ENCODE measurements at places on chromosomes 11 and 22.

DNA sequence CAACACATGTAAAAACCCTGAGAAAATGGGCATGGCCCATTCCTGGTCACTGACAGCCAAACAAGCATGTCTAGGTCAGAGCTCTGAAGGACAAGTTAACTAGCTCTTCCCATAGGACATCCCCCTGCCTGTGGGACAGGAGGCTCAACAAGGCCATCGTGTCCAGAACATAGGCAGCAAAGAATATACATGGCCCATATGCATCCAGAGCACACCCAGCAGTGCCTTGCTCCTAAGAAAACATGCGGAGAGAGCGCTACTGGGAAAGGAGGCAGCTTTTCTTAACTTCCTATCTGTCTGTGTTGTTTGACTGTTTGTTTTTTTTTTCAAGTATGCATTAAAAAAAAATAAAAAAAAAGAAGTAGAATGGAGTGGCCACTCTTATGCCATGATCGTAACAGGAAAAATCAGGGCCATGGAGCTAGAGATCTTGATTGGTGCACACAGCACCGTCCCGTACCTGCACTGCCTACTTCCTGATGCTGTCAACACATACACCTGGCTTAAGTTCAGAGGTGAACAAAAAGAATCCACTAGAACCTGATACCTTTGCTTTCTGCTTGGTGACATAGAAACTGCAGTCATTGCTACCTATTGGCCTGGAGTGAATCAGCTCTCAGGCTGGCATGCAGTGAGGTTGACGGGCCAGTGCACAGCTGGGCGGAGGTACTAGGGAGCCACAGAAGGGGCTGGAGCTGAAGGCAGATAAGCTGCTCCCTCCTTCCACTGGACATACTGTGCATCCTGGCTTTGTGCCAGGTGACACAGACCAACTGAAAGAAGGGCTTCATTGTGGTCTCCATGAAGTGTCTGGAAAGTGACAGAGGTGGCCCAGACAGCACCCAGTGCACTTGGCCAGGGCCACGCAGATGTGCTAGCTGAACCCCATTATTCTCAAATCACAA is 11.9 kb downstream of the UFD1 start:
- DNase-seq = no peak

GRCh38 chr11:360326-361280 is 8.7 kb upstream of the B4GALNT4 start:
- DNase-seq = no peak

DNA sequence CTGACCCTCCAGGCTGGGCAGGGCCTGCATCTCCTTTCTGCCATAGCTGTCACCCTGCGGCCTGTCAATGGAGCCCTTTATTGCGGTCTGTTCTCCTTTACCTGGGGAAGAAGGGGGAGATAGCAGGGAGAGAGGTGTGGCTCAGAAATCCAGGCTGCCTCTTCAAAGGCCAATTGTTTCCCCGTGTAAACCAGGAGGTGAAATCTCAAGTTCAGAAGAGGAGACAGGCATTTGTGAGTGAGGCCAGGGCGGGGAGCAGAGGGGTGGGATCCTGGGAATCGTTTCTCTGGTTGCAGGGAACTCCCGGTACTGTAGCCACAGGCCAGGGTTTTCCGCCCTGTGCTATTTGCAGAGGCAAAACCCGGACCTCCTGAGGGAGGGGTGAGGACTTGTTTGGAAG is 9.1 kb downstream of the DCPS start:
- no peak for DNase-seq

- DNase-seq = no peak
Observed at GRCh38 chr22:36935313-36935610, 21.8 kb downstream of the CSF2RB start.

DNA sequence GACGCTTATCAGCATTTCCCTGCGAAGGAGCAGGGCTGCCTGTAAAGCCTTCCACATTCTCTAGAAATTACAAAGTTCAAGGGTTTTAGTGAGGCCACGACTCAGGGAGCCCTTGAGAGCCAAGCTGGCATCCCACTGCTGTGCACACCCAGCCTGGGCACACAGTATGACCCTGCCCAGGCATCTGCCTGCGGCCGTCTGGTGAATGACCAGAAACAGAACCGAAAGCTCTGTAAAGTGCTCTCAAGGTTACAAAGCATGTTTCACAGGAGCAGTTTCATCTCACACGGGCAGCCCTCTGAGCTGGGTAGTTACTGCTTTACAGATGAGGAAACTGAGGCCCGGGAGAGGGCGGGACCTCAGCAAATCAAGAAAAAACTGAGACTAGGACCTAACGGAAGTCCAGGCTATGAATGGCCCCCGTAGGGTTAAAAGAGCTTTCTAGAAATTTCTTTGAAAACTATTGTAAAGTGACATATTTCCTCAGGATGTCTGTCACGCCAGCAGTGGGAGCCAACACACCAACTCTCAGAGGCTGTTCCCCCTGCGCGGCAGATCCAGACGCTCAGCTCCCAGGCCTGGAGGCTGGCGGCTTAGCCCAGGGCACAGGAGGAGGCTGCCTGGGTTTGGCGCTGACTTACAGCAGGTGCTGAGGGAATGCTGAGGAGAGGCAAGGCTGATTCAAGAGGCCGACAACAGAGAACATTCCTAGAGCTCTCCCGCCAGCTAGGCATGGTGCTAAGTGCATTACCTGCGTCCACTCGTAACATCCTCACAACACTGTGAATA is 7.7 kb upstream of the TCF20 start:
- DNase-seq = peak; percentile 57

- DNase-seq = no peak
Observed at GRCh38 chr22:46416520-46416871, 81.0 kb downstream of the TRMU start.

- DNase-seq = peak; percentile 92
Observed at GRCh38 chr22:20867179-20868024, 8.6 kb downstream of the SNAP29 start.

- DNase-seq = no peak
Observed at GRCh38 chr22:34877506-34877905, 188.5 kb upstream of the ISX start.

DNA sequence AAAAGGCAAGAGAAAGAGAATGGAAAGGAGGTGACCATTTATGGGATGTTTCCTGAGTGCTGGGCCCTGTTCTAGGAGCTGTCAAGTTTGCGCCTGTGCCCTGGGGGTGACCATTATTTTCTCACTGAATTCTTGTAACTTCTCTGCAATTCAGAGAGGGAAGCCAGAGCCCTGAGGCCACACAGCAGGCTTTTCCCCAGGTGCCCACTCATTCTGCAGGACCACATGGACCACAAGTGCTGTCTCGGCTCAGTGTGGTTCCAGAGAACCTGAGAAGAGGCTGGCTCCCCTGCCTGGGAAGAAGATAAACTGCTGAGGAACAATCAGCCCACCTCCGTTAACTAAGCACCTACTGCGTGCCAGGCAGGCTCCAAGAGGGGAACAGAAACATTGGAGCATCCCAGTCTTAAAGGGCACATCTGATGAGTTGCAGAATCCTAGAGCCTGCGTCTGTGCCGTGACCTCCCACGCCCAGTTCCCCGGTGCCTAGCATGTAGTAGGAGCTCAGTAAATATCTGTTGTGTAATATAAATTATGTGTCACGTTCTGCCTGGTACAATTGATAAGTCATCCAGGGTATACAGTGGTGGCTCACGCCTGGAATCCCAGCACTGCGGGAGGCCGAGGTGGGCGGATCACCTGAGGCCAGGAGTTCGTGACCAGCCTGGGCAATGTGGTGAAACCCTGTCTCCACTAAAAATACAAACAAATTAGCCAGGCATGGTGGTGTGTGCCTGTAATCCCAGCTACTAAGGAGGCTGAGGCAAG is 31.6 kb upstream of the CRYBB3 start:
- no peak for DNase-seq

DNA sequence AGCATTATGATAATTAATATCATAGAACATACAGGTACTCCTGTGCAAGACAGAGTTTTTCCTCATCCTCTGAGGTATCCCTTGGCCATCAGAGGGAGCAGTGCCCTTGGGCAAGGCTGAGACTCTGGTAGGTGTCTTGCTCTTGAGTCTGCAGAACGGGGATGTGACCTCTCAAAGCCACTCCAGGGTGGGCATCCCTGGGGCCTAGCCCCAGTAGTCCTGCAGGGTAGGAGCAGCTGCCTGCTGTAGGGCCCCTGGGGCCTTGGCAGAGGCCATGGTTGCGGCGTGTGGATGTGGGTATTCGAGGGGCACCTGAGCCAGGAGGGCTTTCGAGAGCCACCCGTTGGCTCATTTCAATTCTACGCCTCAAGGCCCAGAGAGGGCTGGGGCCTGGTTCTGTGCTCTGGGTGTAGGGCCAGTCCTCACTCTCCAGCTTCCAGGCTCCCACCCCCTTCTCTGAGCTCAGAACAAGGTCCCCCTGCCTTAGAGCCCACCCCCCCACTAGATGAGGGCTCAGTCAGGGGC is 7.7 kb upstream of the OMP start:
- DNase-seq = no peak

- DNase-seq = no peak
Observed at GRCh38 chr11:38990139-38990538, 2392.1 kb upstream of the RAG2 start.

DNA sequence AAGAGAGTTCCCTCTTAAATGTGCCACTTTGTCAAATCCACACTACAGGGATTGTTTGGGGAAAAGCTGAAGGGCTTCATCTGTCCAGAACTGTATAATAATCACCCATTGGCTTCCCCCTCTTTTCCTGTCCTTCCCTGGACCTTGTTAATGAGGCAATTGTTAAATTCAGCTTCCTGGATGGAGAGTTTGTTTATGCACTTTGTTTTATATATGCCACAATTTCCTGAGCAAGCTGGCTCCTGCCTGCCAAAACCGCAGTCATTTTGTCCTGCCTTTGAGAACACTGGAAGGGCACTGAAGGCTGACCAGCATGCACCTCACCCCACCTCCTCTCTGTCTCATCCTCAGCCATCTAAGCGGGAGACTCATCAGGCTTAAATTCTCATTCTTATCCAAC is 86.2 kb downstream of the MSANTD4 start:
- DNase-seq = no peak

GRCh38 chr11:116773203-116774097 is 663 bp upstream of the BUD13 start:
- peak; percentile 73 for DNase-seq

DNA sequence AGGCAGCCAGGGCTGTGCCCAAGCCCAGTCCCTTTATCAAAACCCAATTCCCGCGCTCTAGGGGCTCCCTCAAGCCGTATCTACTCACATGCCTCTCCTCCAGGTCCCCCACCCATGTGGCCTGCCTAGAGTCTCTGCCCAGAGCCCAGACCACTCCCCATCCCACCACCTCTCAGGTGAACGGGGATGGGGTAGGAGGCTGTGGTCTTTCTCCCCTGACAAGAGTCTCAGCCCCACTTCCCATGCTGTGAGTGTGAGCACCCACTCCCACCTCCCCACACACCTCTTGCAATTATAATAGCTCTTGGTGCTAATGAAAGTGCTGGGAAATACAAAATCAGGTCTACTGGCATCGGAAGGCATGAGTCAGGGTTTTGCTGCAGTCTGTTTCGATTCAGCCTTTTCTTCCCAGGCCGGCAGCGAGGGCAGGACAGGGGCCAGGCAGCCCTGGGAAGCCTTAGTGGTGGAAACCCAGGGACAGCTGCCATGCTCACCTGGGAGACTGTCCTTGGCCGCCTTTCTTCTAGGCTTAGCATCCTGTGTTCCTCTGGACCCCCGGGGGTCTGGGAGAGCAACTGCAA is 16.7 kb upstream of the TMPRSS4 start:
- no peak for DNase-seq

GRCh38 chr11:86482692-86483091 is 108.0 kb downstream of the CCDC81 start:
- DNase-seq = no peak

DNA sequence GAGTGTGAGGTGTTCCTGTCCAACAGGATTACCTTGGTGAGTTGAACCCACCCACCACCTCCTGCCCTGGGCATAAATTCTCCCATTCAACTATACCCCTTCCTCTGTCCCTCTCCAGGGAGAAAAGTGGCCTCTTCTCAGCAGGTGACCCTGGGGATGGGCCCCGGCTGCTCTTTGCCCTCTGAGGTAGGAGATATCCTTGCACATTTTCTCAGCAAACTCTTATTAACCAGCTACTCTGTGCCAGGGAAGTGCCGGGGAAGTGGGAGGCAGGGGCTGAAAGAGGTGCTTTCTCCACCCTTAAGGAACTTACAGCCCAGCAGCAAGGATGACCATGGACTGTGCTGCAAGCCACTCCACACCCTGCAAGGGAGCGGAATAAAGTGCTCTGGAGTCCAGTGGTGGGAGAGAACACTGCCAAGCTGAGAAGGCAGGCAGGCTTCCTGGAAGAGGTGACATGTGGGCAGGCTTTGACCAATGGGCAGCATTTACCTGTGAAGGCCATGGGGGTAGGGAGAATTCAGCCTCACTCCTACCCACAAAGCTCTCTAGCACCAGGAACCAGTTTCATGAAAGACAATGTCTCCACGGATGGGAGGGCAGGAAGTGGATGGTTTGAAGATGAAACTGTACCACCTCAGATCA is 21.9 kb upstream of the OAF start:
- DNase-seq = no peak

GRCh38 chr11:131324921-131325570 is 45.4 kb upstream of the NTM start:
- no peak for DNase-seq

DNA sequence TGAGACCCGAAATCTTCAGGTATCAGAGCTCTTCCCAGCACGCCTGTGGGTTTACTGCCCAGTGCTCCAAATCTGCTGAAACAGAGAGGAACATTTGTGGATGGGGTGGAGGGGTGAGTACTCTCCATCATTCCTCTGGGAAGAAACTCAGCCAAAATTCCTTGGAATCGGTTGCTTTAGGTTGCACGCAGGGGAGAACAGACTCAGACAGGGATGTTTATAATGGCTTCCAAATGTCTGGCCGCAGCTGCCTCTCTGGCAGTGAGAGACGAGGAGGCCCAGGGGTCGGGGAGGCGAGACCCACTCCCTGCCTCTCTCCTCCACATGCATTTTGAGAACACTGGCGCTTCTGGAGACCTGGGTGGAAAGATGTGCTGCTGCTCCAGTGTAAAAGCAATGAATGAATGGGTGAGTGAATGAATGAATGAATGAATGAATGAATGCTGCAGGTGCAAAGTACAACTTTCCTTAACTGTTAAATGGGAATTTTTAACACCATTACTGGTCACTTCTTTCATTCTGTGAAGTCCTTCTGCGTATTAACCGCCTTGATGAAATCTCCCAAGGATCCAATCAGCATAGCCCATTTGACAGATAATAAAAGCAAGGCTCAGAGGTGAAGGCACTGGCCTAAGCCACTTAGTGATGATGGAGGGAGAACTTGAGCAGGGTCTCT is 437.4 kb downstream of the MIAT start:
- DNase-seq = no peak

- no peak for DNase-seq
Observed at GRCh38 chr11:93852242-93852641, 1.8 kb upstream of the VSTM5 start.

- DNase-seq = no peak
Observed at GRCh38 chr11:111978028-111978771, 41.1 kb downstream of the DIXDC1 start.

DNA sequence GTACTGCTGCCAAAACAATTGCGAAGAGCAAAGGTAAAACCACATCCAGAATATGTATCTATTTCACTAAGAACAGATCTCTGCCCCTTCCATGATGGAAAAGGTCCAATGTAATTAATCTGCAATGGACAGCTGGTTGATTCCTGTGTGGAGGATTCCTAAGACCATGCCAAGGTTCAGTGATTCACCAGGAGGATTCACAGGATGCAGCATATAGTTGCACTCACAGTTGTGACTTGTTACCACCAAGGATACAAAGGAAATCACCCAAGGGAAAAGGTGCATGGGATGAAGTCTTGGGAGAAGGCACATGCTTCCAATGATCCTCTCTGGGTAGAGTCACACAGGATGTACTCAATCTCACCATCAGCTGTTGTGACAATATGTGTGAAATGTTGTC is 35.1 kb upstream of the CUL5 start:
- DNase-seq = no peak
